Activated naive CD4-positive, alpha-beta T cell treated with anti-CD3 and anti-CD28 coated beads for 36 hours (primary cell): ENCODE measurements at places on chromosomes 3 and 15. TPM values are rescaled to one million over a fixed set of nuclear protein-coding genes. Genes with fewer than 3 reads are reported as not detected.

GRCh38 chr3:188946351-188947240, 225.2 kb upstream of the TPRG1 start:
- H3K27me3 ChIP-seq, result peaks cover 21% of the 10 kb centered on the region
- H3K4me3 ChIP-seq, result no peak overlapping the region
- no peaks in the 10 kb centered on the region for H3K36me3 ChIP-seq
- DNase-seq, result no peak

DNA sequence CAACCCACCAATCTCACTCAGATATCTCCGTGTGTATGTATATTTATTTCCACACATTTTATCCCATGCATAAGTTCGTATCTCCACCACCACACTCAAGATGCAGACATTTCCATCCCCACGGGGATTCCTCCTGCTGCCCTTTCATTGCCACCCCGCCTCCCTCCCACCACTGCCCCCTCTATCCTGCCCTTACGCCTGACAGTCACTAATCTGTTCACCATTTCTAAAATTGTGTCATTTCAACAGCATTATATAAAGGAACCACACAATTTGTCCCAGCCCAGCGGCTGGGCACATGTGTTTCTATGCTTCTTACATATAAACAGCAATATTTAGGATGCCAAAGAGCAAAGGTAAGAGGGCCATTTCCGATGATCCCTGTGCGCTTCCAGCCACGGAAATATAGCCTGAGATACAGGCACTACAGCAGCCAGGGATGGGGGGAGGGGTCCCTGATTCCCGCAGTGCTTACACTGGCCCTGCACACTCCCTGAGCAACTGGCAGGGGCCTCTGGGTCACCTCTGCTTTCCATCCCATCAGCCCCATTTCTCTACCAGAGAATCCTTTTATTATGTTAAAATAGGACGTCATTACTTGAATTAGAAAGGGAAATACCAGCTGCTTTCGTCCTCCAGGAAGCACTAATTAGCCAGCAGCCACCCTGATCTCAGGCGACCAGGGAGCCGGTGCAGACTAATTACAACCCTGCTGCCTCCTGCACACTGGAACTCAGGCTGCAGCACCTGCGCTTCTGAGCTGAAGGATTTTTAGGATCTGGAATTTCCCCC, 372.0 kb upstream of the ATP10A start:
- no peaks in the 10 kb centered on the region for H3K36me3 ChIP-seq
- no peaks in the 10 kb centered on the region for H3K4me1 ChIP-seq
- peaks cover 7% of the 10 kb centered on the region for H3K27me3 ChIP-seq
- H3K27ac ChIP-seq, result no peak overlapping the region

DNA sequence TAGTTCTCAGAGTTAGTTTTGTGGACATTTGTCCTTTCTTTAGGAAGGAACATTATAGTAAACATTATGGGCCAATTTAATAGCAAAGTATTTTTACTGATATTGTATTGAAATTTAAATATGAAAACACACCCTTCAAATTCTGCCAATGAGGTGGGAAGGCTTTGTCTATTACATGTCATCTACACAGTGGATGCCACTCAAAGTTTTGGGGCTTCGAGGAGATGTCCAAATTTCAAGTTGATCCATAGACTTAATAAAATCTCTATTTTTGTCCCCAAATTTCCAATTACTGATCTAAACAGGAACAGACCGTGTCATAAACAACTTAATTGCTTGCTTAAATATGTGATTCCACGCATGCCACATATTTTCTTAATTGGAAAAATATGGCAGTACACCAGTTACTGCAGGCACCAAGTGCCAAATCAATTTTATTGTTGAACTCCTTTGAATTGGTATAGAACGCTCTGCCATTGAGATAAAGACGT, 1.7 kb downstream of the SHOX2 start:
- H3K27ac ChIP-seq, result no peak overlapping the region
- H3K36me3 ChIP-seq, result no peaks in the 10 kb centered on the region
- no peak overlapping the region for H3K4me3 ChIP-seq

- H3K4me3 ChIP-seq, result no peak overlapping the region
- H3K27me3 ChIP-seq, result no peaks in the 10 kb centered on the region
- no peaks in the 10 kb centered on the region for H3K36me3 ChIP-seq
- no peaks in the 10 kb centered on the region for H3K4me1 ChIP-seq
- H3K27ac ChIP-seq, result no peak overlapping the region
- DNase-seq, result no peak
Observed at GRCh38 chr3:167125612-167126407, 254.3 kb downstream of the ZBBX start.

DNA sequence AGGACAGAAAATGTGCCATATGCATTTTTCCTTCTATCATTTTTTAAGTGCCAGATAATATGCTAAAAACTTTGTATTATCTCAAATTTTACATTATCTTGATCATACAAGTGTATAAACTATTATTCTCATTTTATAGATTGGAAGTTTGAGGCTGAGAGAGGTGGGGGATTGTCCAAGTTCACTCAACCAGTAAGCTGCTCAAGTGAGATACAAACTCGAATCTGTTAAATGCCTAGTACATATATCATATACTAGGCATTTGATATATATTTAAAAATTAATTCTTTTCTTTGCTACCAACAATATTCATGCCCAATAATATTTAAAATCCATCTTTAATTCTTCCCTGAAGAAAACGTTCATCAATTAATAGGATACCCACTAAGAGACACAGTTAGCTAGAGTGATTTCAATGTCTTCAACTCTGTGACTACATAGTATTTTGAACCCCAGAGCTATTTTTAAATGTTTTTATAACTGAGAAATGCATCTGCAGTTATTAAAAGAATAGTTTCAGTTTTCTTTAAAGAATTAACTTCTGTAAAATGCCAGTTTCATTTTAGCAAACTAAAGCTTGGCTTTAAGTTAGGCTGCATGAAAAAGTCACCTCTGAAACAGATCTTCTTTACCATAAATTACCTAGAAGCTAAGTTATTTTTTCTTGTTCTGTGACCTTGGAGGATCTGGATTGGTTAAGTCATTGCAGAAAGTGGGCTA, 40.4 kb downstream of the IQCB1 start:
- no peak for DNase-seq
- H3K36me3 ChIP-seq, result peaks cover 22% of the 10 kb centered on the region
- no peak overlapping the region for H3K27ac ChIP-seq
- no peak overlapping the region for H3K4me3 ChIP-seq
- H3K27me3 ChIP-seq, result no peaks in the 10 kb centered on the region
- no peaks in the 10 kb centered on the region for H3K4me1 ChIP-seq

GRCh38 chr15:67025719-67026609, 39.4 kb upstream of the SMAD3 start:
- H3K27ac ChIP-seq, result no peak overlapping the region
- DNase-seq, result no peak
- H3K4me1 ChIP-seq, result peaks cover 25% of the 10 kb centered on the region
- no peaks in the 10 kb centered on the region for H3K27me3 ChIP-seq
- H3K4me3 ChIP-seq, result no peak overlapping the region

GRCh38 chr3:181723625-181724191, 12.0 kb downstream of the SOX2 start:
- no peak overlapping the region for H3K27ac ChIP-seq
- H3K4me1 ChIP-seq, result peaks cover 22% of the 10 kb centered on the region
- peaks cover 22% of the 10 kb centered on the region for H3K36me3 ChIP-seq
- peaks cover 91% of the 10 kb centered on the region for H3K27me3 ChIP-seq
- no peak overlapping the region for H3K4me3 ChIP-seq
- DNase-seq, result no peak

DNA sequence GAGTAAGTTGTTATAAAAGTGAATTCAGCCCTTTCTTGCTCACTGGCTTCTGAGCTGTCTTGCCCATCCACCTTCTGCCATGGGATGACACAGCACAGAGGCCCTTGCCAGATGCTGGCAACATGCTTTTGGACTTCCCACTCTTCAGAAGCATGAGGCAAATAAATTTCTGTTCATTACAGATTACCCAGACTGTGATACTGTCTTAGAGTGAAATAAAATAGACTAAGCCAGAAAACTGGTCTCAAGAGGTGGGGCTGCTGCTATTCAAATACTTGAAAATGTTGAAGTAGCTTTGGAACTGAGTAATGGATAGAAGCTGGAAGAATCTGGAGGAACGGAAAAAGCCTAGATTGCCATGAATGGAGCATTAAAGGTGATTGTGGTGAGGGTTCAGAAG, 170.4 kb downstream of the ZMAT3 start:
- no peak for DNase-seq
- no peak overlapping the region for H3K4me3 ChIP-seq
- no peaks in the 10 kb centered on the region for H3K4me1 ChIP-seq
- no peaks in the 10 kb centered on the region for H3K36me3 ChIP-seq
- H3K27me3 ChIP-seq, result no peaks in the 10 kb centered on the region
- H3K27ac ChIP-seq, result no peak overlapping the region

GRCh38 chr3:68986496-68987208, 26.8 kb downstream of the EOGT start:
- H3K27ac ChIP-seq, result no peak overlapping the region
- peaks cover 4% of the 10 kb centered on the region for H3K4me1 ChIP-seq
- DNase-seq, result no peak
- H3K27me3 ChIP-seq, result no peaks in the 10 kb centered on the region

DNA sequence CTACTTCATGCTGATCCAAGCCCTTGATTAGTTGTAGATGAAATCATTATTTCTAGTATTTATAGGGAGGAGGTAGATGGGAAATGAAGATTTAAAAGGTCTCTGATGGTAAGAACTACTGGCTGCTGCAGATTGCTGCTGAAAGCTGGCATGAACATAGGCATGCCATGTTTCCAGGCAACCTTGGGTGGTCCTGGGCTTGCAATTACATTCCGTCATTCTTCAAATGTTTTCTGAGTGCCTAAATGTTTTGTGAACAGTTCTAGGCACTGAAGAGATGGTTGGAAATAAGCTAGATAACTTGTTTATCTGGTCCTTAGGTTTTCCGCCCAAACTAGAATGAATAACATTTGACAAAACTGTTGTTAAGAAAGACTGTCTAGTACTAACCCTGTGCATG, 95.8 kb downstream of the KCNAB1 start:
- H3K27me3 ChIP-seq, result peaks cover 26% of the 10 kb centered on the region
- H3K4me3 ChIP-seq, result no peak overlapping the region
- no peaks in the 10 kb centered on the region for H3K4me1 ChIP-seq
- DNase-seq, result no peak
- H3K36me3 ChIP-seq, result no peaks in the 10 kb centered on the region

GRCh38 chr3:189967254-189967865, 153.3 kb downstream of the P3H2 start:
- H3K36me3 ChIP-seq, result no peaks in the 10 kb centered on the region
- H3K4me3 ChIP-seq, result no peak overlapping the region
- DNase-seq, result peak; percentile 28
- H3K4me1 ChIP-seq, result no peaks in the 10 kb centered on the region

- H3K4me3 ChIP-seq, result peak overlapping the region; percentile 88
- H3K4me1 ChIP-seq, result peaks cover 17% of the 10 kb centered on the region
- no peak overlapping the region for H3K27ac ChIP-seq
- DNase-seq, result no peak
- peaks cover 3% of the 10 kb centered on the region for H3K27me3 ChIP-seq
- H3K36me3 ChIP-seq, result no peaks in the 10 kb centered on the region
Observed at GRCh38 chr3:11717768-11718636, 74.3 kb upstream of the VGLL4 start.

DNA sequence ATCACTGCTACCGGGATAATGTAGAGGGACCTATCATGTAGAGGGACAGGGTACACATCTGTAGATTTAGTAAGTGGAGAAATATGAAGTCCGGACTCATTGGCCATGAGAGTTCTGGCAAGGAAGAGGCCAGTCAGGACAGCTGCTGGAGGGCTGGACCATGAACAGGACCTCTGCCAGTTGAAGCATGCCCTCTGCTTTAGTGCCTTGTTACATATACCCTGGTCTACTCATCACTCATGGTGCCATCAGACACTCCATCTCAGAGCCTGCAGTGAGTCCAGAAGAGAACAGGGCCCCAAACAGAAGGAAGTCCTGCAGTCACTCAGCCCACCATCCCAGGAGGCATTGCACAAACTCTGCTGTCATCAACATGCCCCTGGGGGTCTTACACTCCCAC, 54.7 kb upstream of the CA12 start:
- no peaks in the 10 kb centered on the region for H3K27me3 ChIP-seq
- H3K4me1 ChIP-seq, result peaks cover 38% of the 10 kb centered on the region
- no peak overlapping the region for H3K27ac ChIP-seq
- H3K4me3 ChIP-seq, result no peak overlapping the region
- no peak for DNase-seq

DNA sequence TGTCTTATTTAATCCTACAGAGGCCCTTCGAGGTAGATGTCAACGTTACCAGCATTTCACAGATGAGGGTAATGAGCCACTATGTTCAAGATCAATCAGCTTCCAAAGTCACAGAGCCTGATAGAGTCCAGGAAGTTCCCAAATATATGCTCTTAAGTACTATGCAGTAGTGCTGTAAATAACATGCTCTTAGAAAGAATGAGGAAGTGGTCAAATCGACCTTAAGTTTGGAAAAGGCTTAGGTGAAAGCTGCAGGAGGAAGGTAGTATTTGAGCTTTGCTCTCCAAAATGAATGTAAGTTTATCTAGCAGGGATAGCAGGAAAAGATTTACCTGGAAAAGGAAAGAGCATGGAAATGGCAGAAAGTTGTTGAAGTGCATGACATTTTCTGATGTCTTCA, 234.0 kb downstream of the RBMS3 start:
- H3K27me3 ChIP-seq, result peaks cover 3% of the 10 kb centered on the region
- no peak overlapping the region for H3K4me3 ChIP-seq
- no peak for DNase-seq
- H3K27ac ChIP-seq, result no peak overlapping the region
- H3K36me3 ChIP-seq, result no peaks in the 10 kb centered on the region

GRCh38 chr15:89395996-89396395, 61.4 kb upstream of the POLG start:
- DNase-seq, result no peak
- H3K27ac ChIP-seq, result no peak overlapping the region
- H3K4me1 ChIP-seq, result peaks cover 5% of the 10 kb centered on the region
- H3K36me3 ChIP-seq, result no peaks in the 10 kb centered on the region
- peaks cover 40% of the 10 kb centered on the region for H3K27me3 ChIP-seq

DNA sequence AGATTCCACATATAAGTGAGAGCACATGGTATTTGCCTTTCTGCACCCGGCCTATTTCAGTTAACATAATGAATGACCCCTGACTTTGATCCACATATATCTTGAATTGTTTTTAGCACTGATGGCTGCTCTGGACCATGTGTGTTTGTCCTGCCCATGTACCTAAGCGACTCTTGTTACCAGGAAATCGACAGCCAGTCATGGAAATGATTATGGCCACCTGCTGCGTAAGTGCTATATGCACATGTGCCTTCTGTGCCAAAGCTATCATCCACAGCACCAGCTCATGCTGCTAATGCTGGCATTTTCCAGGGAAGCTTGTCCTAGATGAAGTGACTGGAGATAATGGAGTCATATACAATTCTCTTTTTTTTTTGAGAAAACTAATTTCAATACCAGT, 103.7 kb downstream of the PEX5L start:
- H3K36me3 ChIP-seq, result no peaks in the 10 kb centered on the region
- H3K27ac ChIP-seq, result no peak overlapping the region
- no peak for DNase-seq
- no peak overlapping the region for H3K4me3 ChIP-seq
- H3K27me3 ChIP-seq, result peaks cover 11% of the 10 kb centered on the region

GRCh38 chr15:71180986-71181853, 65.9 kb downstream of the THSD4 start:
- no peaks in the 10 kb centered on the region for H3K36me3 ChIP-seq
- peaks cover 2% of the 10 kb centered on the region for H3K27me3 ChIP-seq
- H3K27ac ChIP-seq, result no peak overlapping the region
- H3K4me3 ChIP-seq, result no peak overlapping the region
- DNase-seq, result no peak

ADPGK gene
- 41.4 TPM for total RNA-seq

ACTC1 gene
- total RNA-seq, result not detected

HHATL gene
- total RNA-seq, result not detected

FOXB1 gene
- not detected for total RNA-seq

LRRK1 gene
- 0.20 TPM for total RNA-seq

RAB6B gene
- total RNA-seq, result not detected

GP5 gene
- total RNA-seq, result 0.64 TPM

AP4E1 gene
- 9.4 TPM for total RNA-seq

RLBP1 gene
- not detected for total RNA-seq

MITF gene
- not detected for total RNA-seq

RHOV gene
- total RNA-seq, result not detected
